Neural crest cell (in vitro differentiated cells): ENCODE measurements at places on chromosomes 4 and X. TPM values are rescaled to one million over a fixed set of nuclear protein-coding genes. Genes with fewer than 3 reads are reported as not detected.

GRCh38 chr4:76260571-76260970 lies 9.1 kb downstream of the FAM47E start:
- no peak overlapping the region for H3K4me3 ChIP-seq
- no peaks in the 10 kb centered on the region for H3K27me3 ChIP-seq
- no peak overlapping the region for H3K27ac ChIP-seq
- H3K36me3 ChIP-seq, result no peaks in the 10 kb centered on the region
- DNase-seq, result no peak

GRCh38 chr4:187103351-187103750 lies 379.7 kb upstream of the FAT1 start:
- H3K27me3 ChIP-seq, result no peaks in the 10 kb centered on the region
- no peak overlapping the region for H3K4me3 ChIP-seq
- H3K4me1 ChIP-seq, result no peaks in the 10 kb centered on the region
- DNase-seq, result no peak
- peaks cover 3% of the 10 kb centered on the region for H3K36me3 ChIP-seq

DNA sequence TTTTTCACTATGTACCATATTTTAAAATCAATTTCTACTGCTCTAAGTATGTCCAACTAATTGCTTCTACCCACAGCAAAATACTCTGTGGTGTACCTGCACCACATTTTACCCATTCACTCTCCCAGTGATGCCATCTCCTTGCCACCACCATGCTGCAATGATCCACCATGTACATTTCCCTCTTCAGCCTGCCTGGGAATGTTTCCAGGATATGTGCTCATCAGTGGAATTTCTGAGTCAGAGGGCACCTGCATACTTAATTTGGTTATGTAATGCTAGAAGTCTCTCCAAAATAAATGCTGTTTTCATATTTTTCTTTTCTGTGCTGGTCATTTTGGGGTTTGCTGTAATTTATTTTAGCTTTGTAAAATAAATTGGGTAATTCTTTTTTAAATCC lies 33.2 kb upstream of the OCIAD2 start:
- no peak overlapping the region for H3K4me3 ChIP-seq
- H3K27ac ChIP-seq, result no peak overlapping the region
- no peaks in the 10 kb centered on the region for H3K4me1 ChIP-seq
- no peak for DNase-seq
- no peaks in the 10 kb centered on the region for H3K36me3 ChIP-seq

GRCh38 chr4:176492646-176493302 lies 173.0 kb downstream of the SPCS3 start:
- H3K27me3 ChIP-seq, result no peaks in the 10 kb centered on the region
- DNase-seq, result no peak
- no peak overlapping the region for H3K27ac ChIP-seq
- H3K36me3 ChIP-seq, result peaks cover 4% of the 10 kb centered on the region
- H3K4me1 ChIP-seq, result peaks cover 10% of the 10 kb centered on the region

DNA sequence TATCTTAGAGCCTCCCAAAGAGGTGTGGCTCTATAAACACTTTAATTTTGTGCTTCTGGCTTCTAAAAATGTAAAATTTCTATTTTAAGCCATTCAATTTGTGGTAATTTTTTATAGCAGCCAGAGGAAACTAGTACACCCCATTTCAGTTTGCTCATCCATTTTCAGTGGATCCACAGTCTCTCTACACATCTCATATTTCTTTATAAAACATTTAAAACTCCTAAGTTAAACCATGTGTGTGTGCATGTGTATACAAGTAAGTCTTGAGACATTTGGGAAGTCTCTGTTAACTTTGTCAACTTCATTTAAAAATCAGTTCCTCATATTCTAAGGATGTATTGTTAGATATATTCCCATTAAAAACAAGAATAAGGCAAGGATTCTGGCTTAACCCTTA lies 273.2 kb downstream of the IL15 start:
- H3K4me3 ChIP-seq, result no peak overlapping the region
- no peak for DNase-seq
- H3K36me3 ChIP-seq, result no peaks in the 10 kb centered on the region
- H3K4me1 ChIP-seq, result no peaks in the 10 kb centered on the region

- no peak for DNase-seq
- H3K4me1 ChIP-seq, result peaks cover 6% of the 10 kb centered on the region
- no peaks in the 10 kb centered on the region for H3K36me3 ChIP-seq
- no peak overlapping the region for H3K4me3 ChIP-seq
- peaks cover 8% of the 10 kb centered on the region for H3K27me3 ChIP-seq
- H3K27ac ChIP-seq, result no peak overlapping the region
Observed at GRCh38 chr4:92270908-92271307, 32.9 kb upstream of the GRID2 start.

DNA sequence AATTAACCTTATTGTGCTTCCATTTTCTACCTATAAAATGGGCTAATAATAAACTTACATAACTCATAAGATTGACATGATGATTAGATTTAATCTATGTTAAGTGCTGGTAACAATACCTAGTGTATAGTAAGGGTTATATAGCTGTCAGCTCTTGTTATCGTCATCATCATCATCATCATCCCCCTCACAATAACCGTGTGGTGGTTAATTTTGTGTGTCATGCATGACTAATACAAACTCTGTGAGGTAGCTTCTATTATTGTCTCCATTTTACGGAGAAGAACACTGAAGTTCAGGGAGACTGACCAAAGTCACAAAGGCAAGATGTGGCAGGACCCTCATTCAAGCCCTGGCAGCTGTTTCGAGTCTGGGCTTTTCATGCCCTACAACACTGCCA lies 211.3 kb downstream of the PALLD start:
- DNase-seq, result no peak
- no peaks in the 10 kb centered on the region for H3K27me3 ChIP-seq
- H3K27ac ChIP-seq, result no peak overlapping the region

The VCX gene
- 0.28 TPM in 1 of 2 replicates, not detected in the other for total RNA-seq
